ENCODE measurements at places on chromosomes 13 and 19.

- no peak for DNase-seq
Measured at GRCh38 chr19:9871626-9872338, 36.7 kb downstream of the PIN1 start.

DNA sequence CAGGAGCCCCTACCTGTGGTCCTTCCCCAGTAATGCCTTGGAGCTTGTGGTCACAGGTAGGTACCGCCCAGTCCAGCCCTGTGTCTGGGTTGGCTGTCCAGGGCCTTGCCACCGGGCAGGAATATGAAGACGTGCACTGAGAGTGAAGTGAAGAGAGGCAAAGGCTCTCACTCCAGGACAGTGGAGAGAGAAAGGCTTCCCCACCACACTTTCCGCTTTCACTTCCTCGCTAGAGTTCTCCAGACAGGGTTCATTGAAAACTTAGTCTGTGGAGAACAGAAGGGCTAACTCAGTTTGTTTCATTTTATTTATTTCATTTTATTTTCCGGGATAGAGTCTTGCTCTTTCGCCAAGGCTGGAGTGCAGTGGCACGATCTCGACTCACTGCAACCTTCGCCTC lies 14.2 kb downstream of the FCAR start:
- DNase-seq, result no peak

DNA sequence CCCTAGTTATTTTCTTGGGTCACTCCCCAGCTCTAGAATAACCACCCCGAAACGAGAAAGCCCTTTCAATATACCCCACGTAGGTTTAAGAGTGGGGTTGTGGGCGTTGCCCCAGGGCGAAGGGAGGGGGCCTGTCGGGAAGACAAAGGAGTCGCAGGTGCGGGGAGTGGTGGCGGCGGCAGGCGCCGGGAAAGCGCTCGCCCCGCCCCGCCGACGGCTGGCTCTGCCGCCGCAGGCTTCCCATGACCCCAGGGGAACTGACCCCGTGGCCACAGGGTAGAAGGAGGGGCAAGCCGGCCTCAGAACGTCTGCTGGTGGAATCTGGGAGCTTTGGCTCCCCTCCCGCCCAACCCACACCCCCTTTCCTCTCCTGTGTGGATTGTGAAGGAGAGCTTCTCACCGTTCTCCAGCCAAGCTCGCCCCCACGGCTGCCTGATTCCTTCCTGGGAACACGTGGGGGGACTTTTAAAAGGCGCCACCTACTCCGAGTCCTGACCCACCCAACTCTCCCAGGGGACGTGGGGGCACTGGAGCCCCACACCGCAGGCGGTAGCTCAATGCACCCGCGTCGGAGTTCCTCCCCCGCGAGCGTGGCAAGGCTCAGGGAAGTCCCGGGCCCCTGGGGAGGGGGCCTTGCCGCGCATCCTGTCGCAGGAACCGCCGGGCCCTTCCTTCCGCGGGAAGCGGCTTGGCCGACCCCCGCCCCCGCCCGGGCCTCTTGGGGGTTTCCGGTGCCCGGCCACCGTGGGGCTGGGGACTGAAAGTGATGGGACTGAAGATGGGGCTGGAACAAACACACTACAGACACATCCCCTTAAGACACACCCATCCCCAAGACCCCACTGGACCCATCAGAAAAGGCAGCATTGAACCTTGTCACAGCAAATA lies 5.5 kb downstream of the IER2 start:
- no peak for DNase-seq

GRCh38 chr13:92150606-92151005 lies 752.2 kb downstream of the GPC5 start:
- DNase-seq, result no peak

GRCh38 chr13:35393886-35394285 lies 82.6 kb downstream of the MAB21L1 start:
- DNase-seq, result no peak

DNA sequence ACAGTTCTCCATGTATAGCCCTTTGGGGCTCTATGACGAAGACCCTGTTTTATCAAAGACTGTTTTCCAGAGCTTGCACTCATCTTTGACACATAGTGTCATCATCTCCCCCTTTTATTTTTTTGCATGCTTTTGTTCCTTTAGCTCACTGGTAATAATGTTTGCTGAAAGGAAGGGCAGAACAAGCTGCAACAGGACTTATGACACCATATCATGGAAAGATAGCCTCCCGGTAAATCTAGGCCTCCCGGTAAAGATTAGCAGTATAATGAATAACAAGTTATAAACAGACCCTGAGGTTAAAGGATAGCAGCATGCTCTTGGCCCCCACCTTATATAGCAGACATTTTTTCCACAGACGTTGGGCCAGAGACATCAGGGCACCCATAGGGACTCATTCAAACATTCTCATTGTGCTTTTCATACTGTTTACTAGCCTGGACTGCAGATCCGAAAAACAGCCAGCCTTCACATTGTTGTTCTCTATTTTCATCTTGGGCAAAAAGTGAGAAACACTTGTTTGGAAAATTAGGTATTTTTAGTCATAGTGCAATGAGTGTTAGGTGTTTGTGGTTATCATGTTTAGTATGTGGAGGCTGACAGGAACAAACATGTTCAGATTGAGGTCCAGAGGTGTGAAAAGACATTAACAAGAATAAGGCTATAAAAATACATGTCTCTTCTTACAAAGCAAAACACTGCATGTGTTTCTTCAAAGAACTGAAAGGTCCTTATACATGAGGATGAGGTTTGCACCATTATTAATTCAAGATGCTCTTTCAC lies 136.9 kb upstream of the SPRY2 start:
- DNase-seq, result no peak

- DNase-seq, result no peak
Measured at GRCh38 chr13:84662491-84662890, 780.2 kb upstream of the SLITRK1 start.

All from stimulated activated CD4-positive, alpha-beta T cell treated with anti-CD3 and anti-CD28 coated beads, TNF-alpha, amount 100 ng/mL, for 24 hours (primary cell).